ENCODE measurements at places on chromosomes 3 and 15. TPM values are rescaled to one million over a fixed set of nuclear protein-coding genes. Genes with fewer than 3 reads are reported as not detected.

The MRAS gene
- 17.9 TPM for total RNA-seq

The ARID3B gene
- 13.2 TPM for total RNA-seq

DNA sequence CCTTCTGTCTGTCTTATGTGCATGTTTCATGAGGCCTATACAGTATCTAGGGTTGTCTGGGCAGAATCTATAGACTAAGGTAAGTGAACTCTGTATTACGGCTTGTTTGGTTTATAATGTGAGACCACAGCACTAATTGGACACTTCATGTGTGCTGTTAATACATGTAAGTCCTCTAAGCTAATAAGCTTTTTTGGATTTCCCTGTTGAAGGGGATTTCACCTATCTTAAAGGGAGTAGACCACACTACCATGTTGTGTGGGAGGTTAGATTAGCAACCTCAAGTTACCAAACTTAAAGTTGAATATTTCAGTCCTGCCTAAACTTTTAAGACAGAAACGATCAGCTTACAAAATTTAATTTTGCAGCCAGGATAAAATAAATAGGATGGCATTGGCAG lies 189.8 kb upstream of the GOLIM4 start:
- no peaks in the 10 kb centered on the region for H3K27me3 ChIP-seq
- no peak overlapping the region for H3K27ac ChIP-seq
- no peak overlapping the region for H3K4me3 ChIP-seq
- no peaks in the 10 kb centered on the region for H3K36me3 ChIP-seq

DNA sequence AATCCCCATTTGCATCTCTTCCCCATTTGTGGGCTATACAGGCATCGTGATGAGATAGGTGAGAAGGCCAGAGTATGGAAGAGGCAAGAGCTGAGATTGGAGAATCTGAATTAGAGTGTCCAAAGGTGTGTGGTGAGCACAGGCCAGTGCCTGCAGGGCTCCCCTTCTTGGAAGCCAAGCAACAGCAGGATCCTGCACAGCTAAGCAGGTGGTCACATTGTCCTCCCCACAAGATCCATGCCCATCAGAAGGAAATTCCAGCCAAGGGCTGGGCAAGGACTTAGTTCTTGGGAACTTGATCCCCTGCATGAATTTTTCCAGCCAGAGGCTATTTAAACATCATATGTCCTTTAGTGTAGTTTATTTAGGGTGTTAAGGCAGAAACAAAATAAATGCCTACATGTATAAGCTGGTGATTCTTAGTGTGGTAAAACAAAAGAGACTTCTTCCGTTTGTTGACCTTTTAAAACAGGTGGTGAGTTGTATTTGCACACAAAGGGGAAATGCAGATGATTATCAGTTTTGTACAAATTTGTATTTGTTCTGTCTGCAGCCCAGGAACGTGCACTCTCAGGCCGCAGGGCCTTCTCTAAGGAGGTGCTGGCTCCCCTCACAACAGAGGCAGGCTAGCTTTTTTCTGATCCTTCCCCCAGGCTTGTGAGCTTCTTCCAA lies 110.2 kb downstream of the PLCL2 start:
- no peaks in the 10 kb centered on the region for H3K36me3 ChIP-seq
- peak overlapping the region; percentile 26 for H3K27ac ChIP-seq
- peaks cover 16% of the 10 kb centered on the region for H3K4me1 ChIP-seq
- H3K27me3 ChIP-seq = no peaks in the 10 kb centered on the region
- DNase-seq = no peak

- H3K36me3 ChIP-seq = no peaks in the 10 kb centered on the region
- H3K27me3 ChIP-seq = no peaks in the 10 kb centered on the region
- no peak overlapping the region for H3K4me3 ChIP-seq
- H3K27ac ChIP-seq = no peak overlapping the region
- no peak for DNase-seq
- H3K4me1 ChIP-seq = peaks cover 17% of the 10 kb centered on the region
Measured at GRCh38 chr3:46667061-46667621, 26.3 kb downstream of the ALS2CL start.

DNA sequence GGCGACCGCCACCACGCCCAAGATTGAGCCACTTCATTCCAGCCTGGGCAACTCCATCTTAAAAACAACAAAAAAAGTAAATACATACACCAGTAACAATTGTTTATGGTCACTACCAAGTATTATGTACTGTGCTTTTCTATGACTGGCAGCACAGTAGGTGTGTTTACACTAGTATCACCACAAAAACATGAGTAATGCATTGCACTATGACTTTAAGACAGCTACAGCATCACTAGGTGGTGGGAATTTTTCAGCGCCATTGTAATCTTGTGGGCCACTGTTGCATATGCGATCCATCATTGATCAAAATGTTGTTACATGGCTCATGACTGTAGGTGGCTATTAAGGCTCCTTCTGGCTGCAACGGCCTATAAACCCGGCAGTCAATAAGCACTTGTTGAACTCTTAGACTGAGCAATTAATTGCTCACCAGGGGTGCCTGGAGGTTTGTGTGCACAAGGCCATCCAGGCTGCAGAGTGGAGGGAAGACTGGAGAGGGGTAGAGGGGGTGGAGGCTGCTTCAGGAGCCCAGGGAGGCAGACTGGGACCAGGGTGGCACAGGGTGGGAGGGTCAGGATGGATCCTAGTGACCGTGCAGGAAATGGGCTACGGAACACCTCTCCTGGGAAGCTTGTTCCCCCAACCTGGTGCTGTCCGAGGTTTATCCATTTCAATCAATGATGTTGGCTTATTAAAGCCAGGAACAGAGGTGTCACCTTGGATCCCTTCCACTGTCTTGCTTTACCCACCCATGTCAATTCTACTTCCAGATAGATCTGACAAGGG lies 17.9 kb upstream of the COPG1 start:
- H3K4me1 ChIP-seq = no peaks in the 10 kb centered on the region
- DNase-seq = no peak
- no peak overlapping the region for H3K4me3 ChIP-seq

DNA sequence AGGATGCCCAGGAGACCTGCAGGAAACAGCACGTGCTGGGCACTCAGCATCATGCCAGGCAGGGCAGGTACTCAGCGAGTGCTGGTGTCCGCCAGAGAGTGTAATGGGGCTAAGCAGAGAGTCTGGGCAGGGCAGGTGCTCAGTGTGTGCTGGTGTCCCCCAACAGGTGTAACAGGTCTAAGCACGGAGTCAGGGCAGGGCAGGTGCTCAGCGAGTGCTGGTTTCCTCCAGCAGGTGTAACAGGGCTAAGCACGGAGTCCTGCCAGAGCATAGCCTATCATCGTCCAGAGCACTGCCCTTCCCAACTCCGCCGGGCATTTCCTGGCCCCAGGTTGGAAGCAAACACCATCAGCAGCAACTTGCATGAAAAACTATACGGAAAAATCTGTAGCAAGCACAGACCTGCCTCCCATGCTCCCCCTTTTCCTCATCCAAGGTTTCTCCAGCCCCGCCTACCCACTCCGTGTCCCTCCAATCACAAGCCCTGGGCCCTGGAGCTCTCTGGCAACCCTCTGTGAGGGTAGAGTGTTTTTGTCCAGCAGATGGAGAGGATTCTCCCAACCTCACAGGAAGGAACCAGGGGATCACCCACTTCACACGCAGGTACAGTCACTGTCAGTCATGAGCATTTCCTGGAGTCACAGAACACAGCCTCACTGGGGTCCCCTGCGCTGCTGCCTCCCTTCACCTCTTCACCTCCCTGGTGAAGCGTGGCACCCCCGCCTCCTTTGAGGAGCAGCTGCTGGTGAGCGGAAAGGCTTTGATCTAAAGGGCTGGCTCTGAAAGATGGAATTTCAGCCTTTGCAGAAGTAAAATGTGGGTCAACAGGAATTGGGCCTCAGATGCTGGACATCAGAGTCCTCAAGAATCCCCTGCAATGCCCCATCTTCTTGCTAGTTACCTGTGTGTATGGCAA lies 302.5 kb downstream of the OCA2 start:
- H3K36me3 ChIP-seq = no peaks in the 10 kb centered on the region
- no peak for DNase-seq
- no peaks in the 10 kb centered on the region for H3K27me3 ChIP-seq
- no peaks in the 10 kb centered on the region for H3K4me1 ChIP-seq
- H3K27ac ChIP-seq = no peak overlapping the region
- H3K4me3 ChIP-seq = no peak overlapping the region

DNA sequence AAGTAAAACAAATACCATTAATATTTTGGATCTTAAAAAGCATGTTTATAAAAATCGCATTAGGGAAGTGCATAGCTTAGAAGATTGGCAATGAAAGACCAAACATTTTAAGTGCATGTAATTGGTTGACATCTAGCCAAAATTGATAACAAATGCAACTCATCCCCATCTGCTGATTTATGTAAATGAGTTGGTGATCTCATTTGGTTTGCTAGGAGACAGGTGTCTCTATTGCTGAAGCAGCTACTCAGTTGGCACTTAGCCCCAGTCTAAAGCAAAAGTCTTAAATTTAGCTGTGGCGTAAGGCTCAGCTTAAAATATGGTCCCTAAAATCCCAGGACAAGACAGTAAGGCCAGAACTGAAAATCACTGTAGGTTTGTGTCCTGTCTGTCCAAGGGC lies 113.5 kb upstream of the CHL1 start:
- no peak overlapping the region for H3K27ac ChIP-seq
- H3K36me3 ChIP-seq = no peaks in the 10 kb centered on the region
- no peaks in the 10 kb centered on the region for H3K27me3 ChIP-seq
- H3K4me3 ChIP-seq = no peak overlapping the region
- no peaks in the 10 kb centered on the region for H3K4me1 ChIP-seq

DNA sequence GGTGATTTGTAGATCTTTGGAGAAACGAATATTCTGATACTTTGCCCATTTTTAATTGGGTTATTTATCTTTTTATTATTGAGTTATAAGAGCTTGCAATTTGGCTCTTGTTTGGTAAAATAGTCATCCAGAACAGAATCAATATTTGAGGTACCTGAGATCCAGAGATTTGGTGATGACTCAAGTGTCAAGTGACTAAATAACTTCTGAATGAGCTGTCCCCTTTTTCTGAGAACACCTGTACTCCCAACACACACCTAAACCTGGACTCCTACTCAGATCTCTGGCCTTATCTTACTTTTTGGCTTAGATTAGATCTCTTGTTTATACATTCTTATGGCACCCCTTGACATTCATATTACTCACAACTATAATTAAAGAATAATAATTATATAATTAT lies 3.1 kb upstream of the TRA2B start:
- DNase-seq = no peak
- no peak overlapping the region for H3K4me3 ChIP-seq
- H3K36me3 ChIP-seq = no peaks in the 10 kb centered on the region
- no peak overlapping the region for H3K27ac ChIP-seq

- no peaks in the 10 kb centered on the region for H3K36me3 ChIP-seq
- DNase-seq = no peak
- no peak overlapping the region for H3K4me3 ChIP-seq
- no peaks in the 10 kb centered on the region for H3K27me3 ChIP-seq
Measured at GRCh38 chr3:149247929-149248691, 26.5 kb upstream of the CP start.

DNA sequence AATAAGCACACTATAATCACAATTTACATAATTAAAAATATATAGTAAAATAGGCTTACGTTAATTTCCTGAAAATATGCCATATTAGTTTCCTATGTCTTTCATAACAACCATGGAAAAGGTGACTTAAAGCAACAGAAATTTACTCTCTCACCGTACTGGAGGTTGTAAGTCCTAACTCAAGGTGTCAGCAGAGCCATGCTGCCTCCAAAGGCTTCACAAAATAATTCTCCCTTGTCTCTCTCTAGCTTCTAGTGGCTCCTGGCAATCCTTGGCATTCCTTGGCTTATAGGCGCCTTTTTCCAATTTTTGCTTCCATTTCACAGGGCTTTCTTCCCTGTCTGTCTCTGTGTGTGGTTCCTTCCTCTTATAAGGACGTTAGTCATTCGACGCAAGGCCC lies 7.6 kb downstream of the SI start:
- no peak overlapping the region for H3K4me3 ChIP-seq
- DNase-seq = no peak
- H3K27ac ChIP-seq = no peak overlapping the region
- no peaks in the 10 kb centered on the region for H3K36me3 ChIP-seq

- DNase-seq = no peak
- no peak overlapping the region for H3K4me3 ChIP-seq
- peak overlapping the region; percentile 49 for H3K27ac ChIP-seq
Measured at GRCh38 chr3:100063929-100064461, 50.3 kb downstream of the FILIP1L start.
